ENCODE measurements at places on chromosomes 3 and 15. TPM values are rescaled to one million over a fixed set of nuclear protein-coding genes. Genes with fewer than 3 reads are reported as not detected.

The CCDC39 gene
- not detected for total RNA-seq

The AGBL1 gene
- not detected for total RNA-seq

The TMC3 gene
- not detected for total RNA-seq

The ST8SIA2 gene
- total RNA-seq, result not detected

The NECTIN3 gene
- not detected for total RNA-seq

The LRRC2 gene
- total RNA-seq, result 1.9 TPM

The STXBP5L gene
- 10.1 TPM for total RNA-seq

The PLXNA1 gene
- 3.0 TPM for total RNA-seq
